ENCODE measurements at places on chromosomes 1 and 21.

- no peak for DNase-seq
Measured at GRCh38 chr1:16983649-16984048, 3.2 kb upstream of the MFAP2 start.

- DNase-seq: no peak
Measured at GRCh38 chr1:86477256-86477655, 8.5 kb downstream of the CLCA1 start.

DNA sequence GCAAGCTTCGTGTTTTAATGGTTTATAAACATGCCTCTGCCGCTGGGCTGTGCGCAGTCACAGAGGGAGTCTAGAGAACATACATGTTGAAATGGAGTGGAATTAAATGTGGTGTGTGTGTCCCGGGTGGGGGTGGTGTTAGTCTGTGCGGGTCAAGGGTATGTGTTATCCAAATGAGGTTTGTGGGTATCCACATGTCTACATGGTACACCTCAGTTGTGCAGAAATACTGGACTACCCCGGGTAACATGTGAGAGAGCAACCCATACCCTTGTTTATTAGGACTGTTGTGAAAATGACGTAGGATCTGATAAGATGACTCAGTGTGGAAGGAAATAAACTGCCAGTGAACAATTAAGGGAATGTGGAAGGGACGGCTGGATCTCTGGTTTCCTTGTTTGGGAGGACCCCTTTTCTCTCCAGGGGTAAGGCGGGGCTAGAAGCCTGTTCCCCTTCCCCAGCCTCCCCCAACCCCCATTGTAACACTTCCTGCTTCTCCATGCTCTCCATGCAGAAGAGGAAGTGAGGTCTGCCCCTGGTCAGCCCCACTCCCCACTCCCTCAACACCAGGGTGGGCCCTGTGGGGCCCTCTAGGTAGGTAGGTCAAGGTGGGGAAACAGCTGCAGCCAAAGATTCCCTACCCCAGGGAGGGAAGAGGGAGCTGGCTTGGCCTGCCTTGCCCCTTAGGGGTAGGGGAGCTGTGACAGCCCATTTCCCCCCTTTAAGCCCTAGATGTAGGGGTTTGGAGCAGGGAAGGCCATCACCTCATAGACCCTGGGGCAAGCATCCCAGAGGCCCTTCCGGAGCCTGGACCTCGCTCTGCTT, 690 bp downstream of the EPS8L3 start:
- DNase-seq: no peak

GRCh38 chr1:30272277-30273020, 450.9 kb downstream of the MATN1 start:
- DNase-seq: no peak

GRCh38 chr1:107524301-107524700, 383.5 kb downstream of the NTNG1 start:
- DNase-seq: no peak

- no peak for DNase-seq
Measured at GRCh38 chr1:1628754-1629429, 3.1 kb upstream of the MMP23B start.

GRCh38 chr1:203369666-203370065, 18.7 kb upstream of the FMOD start:
- no peak for DNase-seq

- DNase-seq: no peak
Measured at GRCh38 chr1:156493154-156493631, 7.4 kb downstream of the MEF2D start.

GRCh38 chr1:98051065-98051675, 130.3 kb upstream of the DPYD start:
- DNase-seq: peak; percentile 69

DNA sequence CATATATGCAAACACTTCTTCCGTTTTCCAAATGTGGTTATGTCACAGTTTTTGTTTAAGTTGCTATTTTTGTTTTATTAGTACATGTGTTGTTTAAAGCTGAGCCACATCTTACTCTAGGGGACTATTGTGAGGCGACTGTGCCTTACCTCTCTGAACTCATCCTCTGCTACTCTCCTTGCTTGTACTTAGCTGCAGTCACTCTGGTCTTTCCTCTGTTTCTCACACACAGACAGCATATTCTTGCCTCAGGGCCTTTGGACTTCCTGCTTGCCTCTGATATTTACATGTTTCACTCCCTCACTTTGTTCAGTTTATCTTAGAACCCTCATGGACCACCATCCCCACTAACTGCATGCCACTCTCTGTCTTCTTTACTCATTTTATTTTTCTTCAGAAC, 101.1 kb downstream of the MACF1 start:
- DNase-seq: peak; percentile 13

GRCh38 chr1:114178936-114179335, 25.3 kb upstream of the SYT6 start:
- DNase-seq: no peak

DNA sequence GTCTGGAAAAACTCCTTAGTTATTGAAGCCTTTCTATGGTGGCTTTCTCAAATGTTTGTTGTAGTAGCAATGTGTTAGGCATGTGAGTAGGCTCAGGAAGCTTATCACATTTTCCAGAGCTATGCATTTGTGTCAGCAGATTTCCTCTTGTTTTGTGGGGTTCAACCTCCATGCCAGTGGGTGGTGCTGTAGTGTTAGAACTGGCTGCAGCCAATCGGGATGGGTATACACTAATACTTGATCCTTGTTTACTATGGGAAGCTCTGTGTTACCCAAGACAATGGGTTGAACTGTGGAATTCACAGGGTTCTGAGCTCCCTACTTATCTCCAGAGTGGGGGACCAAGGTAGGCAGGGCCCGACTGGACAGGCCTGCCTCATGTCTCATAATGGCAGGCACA, 348.5 kb upstream of the ADAMTS5 start:
- DNase-seq: no peak

GRCh38 chr1:72137656-72138055, 144.7 kb downstream of the NEGR1 start:
- no peak for DNase-seq

GRCh38 chr1:210978316-210978973, 155.5 kb downstream of the KCNH1 start:
- DNase-seq: no peak

DNA sequence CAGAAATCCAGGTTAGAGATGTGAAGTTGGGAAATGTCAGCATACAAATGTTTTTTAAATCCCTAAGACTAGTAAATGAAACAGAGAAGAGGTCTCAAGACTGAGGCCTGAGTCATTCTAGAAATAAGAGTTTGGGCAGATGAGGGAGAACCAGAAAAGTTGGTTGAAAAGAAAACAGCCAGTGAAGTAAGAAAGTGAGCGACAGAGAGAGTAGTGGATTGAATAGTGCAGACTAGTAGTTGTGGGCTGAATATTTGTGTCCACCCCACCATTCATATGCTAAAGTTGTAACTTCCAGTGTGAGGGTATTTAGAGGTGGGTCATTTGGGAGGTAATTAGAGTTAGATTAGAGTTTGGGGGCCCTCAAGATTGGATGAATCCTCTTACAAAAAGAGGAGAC, 889.2 kb downstream of the TTLL7 start:
- no peak for DNase-seq

DNA sequence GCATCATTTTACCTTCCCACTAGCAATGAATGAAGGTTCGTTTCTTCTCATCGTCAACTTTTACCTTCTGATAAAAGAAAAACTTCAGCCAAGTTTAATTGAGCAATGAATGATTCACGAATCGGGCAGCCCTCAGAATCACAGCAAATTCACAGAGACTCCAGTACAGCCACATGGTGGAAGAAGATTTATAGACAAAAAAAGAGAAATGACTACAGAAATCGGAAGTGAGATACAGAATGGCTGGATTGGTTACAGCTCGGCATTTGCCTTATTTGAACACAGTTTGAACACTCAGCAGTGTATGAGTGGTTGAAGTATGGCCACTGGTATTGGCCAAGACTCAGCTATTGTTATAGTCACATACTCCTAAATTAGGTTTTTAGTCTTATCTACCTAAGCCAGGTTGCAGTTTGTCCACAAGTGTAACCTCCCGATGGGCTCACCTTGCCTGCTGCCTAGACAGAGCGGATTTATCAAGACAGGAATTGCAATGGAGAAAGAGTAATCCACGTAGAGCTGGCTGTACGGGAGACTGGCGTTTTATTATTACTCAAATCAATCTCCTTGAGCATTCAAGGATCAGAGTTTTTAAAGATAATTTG, 15.3 kb downstream of the AK4 start:
- DNase-seq: no peak

GRCh38 chr1:57195436-57195941, 228.4 kb downstream of the DAB1 start:
- DNase-seq: no peak

DNA sequence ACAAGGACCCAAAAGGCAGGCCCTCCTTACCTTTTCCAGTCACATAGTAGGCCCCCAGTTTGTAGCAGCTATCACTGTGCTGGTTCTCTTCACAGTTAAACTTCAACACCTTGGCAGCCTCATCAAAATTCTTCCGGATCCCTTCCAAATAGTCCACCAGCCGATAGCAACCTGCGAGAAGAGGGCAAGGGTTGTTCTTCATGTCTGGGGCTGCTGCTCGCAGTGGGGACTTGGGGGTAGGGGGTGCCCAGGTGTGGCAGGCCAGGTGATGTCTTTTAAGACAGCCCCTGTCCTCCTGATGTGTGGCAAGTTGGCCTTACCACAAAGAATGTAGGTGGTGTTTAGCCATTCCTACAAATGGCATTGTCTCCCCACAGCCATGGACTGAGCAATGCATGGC, 5.5 kb downstream of the COA7 start:
- no peak for DNase-seq

DNA sequence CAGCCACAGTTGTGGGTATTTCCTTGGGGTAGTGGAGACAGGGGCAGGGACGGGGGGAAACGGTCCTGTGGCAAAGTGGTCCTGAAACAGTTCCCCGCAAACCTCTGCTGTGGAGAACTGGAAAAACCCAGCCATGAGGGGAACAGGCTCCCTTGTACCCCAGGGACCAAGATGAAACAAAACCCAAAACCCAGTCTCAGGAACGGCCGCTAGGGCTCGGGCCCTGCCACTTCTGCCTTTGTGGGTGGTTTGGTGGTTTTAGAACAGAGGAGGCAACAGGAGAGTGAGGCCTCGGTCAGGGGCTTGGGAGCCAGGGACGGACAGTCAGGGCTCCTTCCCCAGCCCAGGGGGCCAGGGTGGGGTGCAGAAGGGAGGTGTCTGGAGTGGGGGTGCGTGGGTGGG, 24.8 kb upstream of the EDN2 start:
- DNase-seq: peak; percentile 64
